Hepatocyte (in vitro differentiated cells): ENCODE measurements at places on chromosomes 11 and 22. TPM values are rescaled to one million over a fixed set of nuclear protein-coding genes. Genes with fewer than 3 reads are reported as not detected.

GRCh38 chr11:120244476-120245365 is 4.8 kb downstream of the POU2F3 start:
- H3K27me3 ChIP-seq = peaks cover 94% of the 10 kb centered on the region
- H3K4me1 ChIP-seq = peaks cover 3% of the 10 kb centered on the region
- H3K36me3 ChIP-seq = no peaks in the 10 kb centered on the region
- H3K4me3 ChIP-seq = no peak overlapping the region
- no peak for DNase-seq
- H3K27ac ChIP-seq = no peak overlapping the region

GRCh38 chr11:46238078-46238966 is 39.1 kb upstream of the CREB3L1 start:
- H3K4me3 ChIP-seq = peak overlapping the region; percentile 41
- peak overlapping the region; percentile 66 for H3K27ac ChIP-seq
- H3K36me3 ChIP-seq = no peaks in the 10 kb centered on the region
- H3K4me1 ChIP-seq = peaks cover 30% of the 10 kb centered on the region
- peak; percentile 81 for DNase-seq

GRCh38 chr11:122812638-122813037 is 25.7 kb upstream of the CRTAM start:
- H3K4me1 ChIP-seq = no peaks in the 10 kb centered on the region
- H3K27me3 ChIP-seq = no peaks in the 10 kb centered on the region
- no peak for DNase-seq
- no peaks in the 10 kb centered on the region for H3K36me3 ChIP-seq
- no peak overlapping the region for H3K27ac ChIP-seq

GRCh38 chr11:106471276-106471675 is 393.8 kb downstream of the AASDHPPT start:
- peak overlapping the region; percentile 87 for H3K27ac ChIP-seq
- peak; percentile 29 for DNase-seq
- H3K27me3 ChIP-seq = no peaks in the 10 kb centered on the region
- H3K4me1 ChIP-seq = peaks cover 48% of the 10 kb centered on the region
- H3K4me3 ChIP-seq = no peak overlapping the region

NLRP6 gene
- total RNA-seq = not detected in 2 replicates

- no peaks in the 10 kb centered on the region for H3K36me3 ChIP-seq
- H3K27ac ChIP-seq = no peak overlapping the region
- no peaks in the 10 kb centered on the region for H3K4me1 ChIP-seq
- no peak overlapping the region for H3K4me3 ChIP-seq
- H3K27me3 ChIP-seq = peaks cover 26% of the 10 kb centered on the region
These were observed 88.8 kb downstream of the CHST1 start for GRCh38 chr11:45576461-45577215.

DNA sequence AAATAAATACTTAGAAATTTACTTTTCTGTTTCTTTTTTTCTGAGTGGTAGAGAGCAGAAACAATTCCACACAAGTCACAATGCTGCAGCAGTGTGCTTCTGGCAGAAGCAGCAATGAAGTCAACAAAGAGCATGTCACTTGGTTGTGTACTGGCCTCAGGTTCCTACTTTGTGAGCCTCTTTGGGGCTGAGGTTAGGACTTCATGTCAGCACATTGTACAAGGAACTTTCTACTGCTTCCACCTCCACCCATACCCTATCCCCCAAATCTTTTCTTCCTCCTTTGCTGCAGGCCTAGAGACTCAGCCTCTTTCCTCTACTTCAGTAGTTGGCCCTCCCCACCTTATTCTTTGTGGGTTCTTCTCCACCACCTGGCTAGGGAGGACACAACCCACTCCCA is 252.7 kb upstream of the PITPNB start:
- DNase-seq = no peak
- H3K36me3 ChIP-seq = no peaks in the 10 kb centered on the region

- H3K36me3 ChIP-seq = no peaks in the 10 kb centered on the region
- no peaks in the 10 kb centered on the region for H3K27me3 ChIP-seq
- H3K4me3 ChIP-seq = no peak overlapping the region
These were observed 77.2 kb downstream of the TMPRSS5 start for GRCh38 chr11:113628912-113629311.

GRM5 gene
- 0.08 and 0.27 TPM in 2 replicates for total RNA-seq

GRCh38 chr22:37601540-37602442 is 6.8 kb upstream of the GGA1 start:
- H3K27ac ChIP-seq = peak overlapping the region; percentile 46
- H3K36me3 ChIP-seq = no peaks in the 10 kb centered on the region
- no peaks in the 10 kb centered on the region for H3K4me1 ChIP-seq
